ENCODE measurements at places on chromosomes 6 and 20.

DNA sequence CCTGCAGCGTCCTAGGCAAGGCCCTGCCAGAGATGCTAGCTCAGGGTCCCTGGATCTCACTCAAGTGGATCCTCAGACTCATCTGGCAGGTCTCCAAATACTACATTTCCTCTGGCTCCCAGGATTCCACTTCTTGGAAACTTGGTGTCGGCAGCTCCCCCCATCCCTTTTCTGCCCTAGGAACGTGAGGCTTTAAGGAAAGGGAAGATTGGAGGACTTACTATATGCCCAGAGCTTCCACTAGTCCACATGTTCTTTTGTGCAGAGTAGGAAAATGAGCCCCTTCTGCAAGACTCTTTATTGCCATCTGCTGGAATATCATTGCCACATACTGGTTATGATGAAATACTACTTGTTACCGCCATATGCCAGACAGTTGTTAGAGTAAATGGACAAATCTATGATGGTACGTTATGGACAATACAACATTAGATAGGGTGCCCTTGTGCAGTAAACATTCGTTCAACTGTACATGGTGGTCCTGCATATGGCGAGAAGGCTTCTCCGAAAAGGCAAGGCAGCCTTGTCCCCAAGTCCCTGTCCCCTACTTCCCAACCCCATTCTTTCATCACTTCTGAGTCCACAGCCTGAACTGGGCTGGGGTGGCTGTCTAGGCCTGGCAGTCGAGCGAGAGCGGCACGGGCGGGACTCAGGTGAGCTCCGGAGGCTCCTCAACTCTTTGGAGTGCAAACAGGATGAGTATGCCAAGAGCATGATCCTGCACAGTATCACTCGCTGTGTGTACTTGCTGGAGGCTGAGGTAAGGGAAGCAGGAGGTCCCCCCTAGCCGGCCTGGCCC lies 780 bp downstream of the ARMC12 start:
- H3K4me1 ChIP-seq, result peaks cover 4% of the 10 kb centered on the region
- no peaks in the 10 kb centered on the region for H3K36me3 ChIP-seq
- no peaks in the 10 kb centered on the region for H3K27me3 ChIP-seq

DNA sequence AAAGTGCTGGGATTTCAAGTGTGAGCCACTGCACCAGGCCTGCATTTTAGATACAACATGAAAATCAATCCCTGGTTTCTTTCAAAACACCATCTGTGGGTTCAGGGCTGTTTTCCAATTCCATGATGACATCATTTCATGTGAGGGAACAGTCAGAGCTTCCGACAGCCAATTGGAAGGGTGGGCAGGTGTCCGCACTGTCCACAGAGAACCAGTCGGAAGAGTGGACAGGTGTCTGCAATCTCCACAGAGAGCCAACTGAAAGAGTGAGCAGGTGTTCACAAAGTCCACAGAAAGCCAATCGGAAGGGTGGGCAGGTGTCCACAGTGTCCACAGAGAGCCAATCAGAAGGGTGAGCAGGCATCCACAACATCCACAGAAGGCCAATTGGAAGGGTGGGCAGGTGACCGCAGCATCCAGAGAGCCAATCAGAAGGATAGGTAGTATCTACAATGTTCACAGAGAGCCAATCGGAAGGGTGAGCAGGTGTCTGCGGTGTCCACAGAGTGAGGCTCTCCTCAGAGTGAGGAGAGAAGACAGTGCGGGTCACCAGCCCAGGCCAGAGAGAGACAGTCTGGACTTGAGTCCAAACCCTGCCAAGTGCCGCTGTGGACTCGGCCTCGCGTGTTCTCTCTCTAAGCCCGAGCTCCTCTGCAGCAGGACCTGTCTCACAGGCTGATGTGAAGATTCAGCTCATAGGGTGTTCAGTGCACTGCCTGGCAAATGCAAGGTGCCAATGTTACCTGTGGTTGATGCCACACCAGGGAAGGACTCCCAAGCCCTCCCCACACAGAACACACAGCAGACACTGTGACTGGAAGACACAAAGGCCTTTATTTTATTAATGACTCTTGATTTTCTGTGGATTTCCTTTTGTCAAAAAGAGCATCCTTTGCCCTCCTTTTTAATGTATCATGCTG lies 57.3 kb downstream of the DLL1 start:
- no peaks in the 10 kb centered on the region for H3K36me3 ChIP-seq
- no peaks in the 10 kb centered on the region for H3K27me3 ChIP-seq
- peaks cover 4% of the 10 kb centered on the region for H3K4me1 ChIP-seq
- no peak overlapping the region for H3K4me3 ChIP-seq
- no peak for DNase-seq
- no peak overlapping the region for H3K27ac ChIP-seq

- no peaks in the 10 kb centered on the region for H3K36me3 ChIP-seq
- H3K27me3 ChIP-seq, result no peaks in the 10 kb centered on the region
- peaks cover 5% of the 10 kb centered on the region for H3K4me1 ChIP-seq
- no peak for DNase-seq
- no peak overlapping the region for H3K4me3 ChIP-seq
Measured at GRCh38 chr6:19851241-19852089, 14.3 kb downstream of the ID4 start.

DNA sequence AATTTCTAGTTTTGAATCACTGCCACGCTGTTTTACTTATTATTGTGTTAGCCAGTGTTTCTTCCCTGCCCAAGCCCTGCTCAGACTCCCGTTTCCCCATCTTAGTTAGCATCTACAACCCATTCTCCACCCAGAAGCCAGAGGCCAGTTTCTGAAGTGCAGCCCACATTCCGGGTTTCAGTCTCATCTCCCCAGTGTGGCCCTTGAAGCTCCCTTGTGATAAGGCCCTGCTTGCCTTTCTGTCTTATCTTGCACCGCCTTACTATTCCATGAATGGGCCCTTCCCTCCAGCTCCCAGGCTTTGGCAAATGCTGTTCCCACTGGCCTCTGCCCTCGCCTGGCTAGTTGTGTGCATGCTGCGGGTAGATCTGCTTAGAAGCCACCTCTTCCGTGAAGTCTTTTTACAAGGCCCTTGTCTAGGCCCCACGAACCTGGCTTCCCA lies 41.1 kb downstream of the TOX2 start:
- H3K27me3 ChIP-seq, result no peaks in the 10 kb centered on the region
- H3K27ac ChIP-seq, result no peak overlapping the region
- H3K4me1 ChIP-seq, result peaks cover 3% of the 10 kb centered on the region
- no peak overlapping the region for H3K4me3 ChIP-seq

DNA sequence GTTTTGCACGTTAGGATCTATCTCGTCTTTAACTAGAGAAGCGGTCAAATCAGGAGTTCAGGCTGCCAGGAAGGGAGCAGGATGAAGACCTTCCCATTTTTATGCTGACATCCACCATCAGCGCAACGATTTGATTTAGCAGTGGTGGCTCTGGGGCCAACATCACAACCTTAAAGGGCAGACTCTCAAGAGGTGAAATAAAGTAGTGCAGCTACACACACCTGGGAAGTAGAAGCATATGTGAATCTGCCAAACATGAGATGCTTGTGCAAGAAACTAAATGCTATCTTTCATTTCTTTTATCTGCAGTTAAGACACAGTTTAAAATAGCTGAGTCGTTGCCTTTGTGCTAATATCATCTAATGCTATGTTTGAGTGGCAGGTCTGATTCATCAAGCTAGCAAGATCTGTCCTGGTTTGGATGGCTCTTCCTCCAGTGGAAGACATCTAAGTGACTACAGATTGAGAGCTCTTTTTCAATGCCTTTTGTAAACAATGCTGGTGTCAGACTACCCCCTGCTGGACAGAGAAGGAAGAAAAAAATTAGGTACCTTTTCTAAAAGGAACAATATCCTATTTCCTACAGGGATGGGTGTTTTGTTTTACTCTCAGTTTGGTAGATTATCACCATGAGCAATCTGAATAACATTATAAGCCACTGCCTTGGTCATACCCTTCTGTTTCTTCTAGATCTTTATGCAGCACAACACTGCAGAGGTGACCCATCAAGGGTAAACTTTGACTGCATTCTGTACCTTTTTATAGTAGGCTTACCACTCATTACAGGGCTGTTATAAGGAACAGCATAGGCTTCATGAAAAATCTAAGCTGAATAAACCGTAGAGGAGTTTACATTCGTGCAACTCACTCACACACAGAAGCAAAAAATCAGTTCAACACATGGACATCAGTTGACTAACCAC lies 171.6 kb upstream of the FBXL4 start:
- H3K36me3 ChIP-seq, result no peaks in the 10 kb centered on the region
- no peak overlapping the region for H3K27ac ChIP-seq
- H3K4me1 ChIP-seq, result no peaks in the 10 kb centered on the region
- H3K4me3 ChIP-seq, result no peak overlapping the region
- no peaks in the 10 kb centered on the region for H3K27me3 ChIP-seq

GRCh38 chr6:10411971-10412460 lies 2.9 kb downstream of the TFAP2A start:
- peaks cover 98% of the 10 kb centered on the region for H3K27me3 ChIP-seq
- H3K27ac ChIP-seq, result no peak overlapping the region
- DNase-seq, result no peak
- H3K4me1 ChIP-seq, result peaks cover 30% of the 10 kb centered on the region
- no peaks in the 10 kb centered on the region for H3K36me3 ChIP-seq
- peak overlapping the region; percentile 42 for H3K4me3 ChIP-seq

- no peaks in the 10 kb centered on the region for H3K36me3 ChIP-seq
- peak overlapping the region; percentile 37 for H3K4me3 ChIP-seq
- peak; percentile 87 for DNase-seq
- no peaks in the 10 kb centered on the region for H3K4me1 ChIP-seq
- peaks cover 40% of the 10 kb centered on the region for H3K27me3 ChIP-seq
Measured at GRCh38 chr20:46312075-46312944, 4.0 kb upstream of the CDH22 start.

DNA sequence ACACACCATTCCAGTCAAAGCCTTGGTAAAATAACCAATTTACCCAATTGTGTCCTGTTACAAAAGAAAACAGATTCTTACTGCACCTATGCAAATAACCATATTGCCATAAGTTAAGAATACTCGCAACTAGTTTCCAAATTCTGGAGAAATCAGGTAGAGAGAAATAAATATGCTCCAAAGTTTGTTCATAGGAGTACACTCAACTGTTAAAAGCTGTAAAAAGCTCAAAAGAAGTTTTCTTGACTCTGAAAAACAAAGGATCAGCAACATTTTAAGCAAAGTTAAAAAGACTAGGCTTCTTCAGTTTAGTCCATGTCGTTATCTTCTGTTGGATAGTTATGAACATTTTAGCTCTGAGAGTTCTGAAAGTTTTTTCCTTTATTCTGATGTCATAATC lies 48.0 kb downstream of the CEP85L start:
- no peak overlapping the region for H3K4me3 ChIP-seq
- no peak overlapping the region for H3K27ac ChIP-seq
